ENCODE measurements at places on chromosomes 5 and 9.

DNA sequence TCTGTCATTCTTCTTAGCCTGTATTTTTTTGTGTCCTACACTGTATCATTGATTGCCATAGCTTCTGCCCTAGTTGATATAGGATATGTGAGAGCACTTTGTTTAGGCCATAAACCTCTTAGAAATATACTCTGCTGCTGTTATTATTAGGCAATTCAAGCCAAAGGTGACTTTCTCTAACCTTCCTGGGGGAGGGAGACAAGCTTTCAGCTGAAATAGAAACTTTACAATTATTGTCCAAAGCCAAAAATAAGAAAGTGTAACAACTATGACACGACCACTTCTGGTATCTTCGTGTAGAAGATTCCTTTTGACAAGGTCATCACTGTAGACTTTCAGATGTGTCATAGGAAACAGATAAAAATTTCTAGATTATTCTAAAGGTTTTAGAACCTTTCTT, 12.2 kb upstream of the CSNK1A1 start:
- no peak for DNase-seq

- no peak for DNase-seq
Measured at GRCh38 chr9:93475108-93475507, 21.7 kb upstream of the FAM120AOS start.

GRCh38 chr5:143026380-143026779, 256.2 kb downstream of the ARHGAP26 start:
- no peak for DNase-seq

DNA sequence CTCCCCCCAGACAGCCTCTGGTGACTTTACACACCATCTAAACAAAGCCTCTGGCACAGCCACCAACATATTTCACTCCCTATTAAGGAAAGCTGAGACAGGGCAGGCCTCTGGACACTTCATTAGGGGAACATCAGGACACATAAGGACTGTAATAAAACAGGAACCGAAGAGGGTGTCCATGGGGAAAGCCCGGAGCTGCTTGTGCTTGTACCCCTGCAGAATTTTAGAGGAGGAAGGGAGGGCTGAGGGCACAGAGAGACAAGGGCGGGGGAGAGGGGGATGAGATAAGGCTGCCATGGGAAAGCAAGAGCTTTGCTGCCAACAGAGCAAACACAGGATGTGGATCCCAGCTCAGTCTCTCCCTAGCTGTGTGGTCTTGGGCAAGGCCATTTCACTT, 138.4 kb downstream of the ASTN2 start:
- DNase-seq = no peak

DNA sequence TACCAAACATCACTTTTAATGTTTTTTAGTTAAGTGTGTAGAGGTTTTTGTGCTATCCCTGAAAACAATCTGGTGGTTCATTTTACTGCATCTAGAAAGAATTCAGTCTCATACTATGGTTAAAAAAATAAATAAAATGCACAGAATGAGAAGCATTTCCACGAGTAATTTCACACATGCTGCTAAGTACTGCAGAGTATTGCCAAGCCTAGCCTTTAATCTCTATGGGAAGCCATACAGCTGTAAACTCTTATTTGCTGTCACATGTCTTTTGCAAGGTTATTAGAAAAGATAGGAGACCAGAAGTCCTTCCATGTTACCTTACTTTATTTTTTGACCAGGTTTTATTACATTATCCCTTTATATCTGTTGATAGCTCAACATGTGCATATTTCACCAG, 37.6 kb upstream of the MAN2A1 start:
- DNase-seq = no peak

DNA sequence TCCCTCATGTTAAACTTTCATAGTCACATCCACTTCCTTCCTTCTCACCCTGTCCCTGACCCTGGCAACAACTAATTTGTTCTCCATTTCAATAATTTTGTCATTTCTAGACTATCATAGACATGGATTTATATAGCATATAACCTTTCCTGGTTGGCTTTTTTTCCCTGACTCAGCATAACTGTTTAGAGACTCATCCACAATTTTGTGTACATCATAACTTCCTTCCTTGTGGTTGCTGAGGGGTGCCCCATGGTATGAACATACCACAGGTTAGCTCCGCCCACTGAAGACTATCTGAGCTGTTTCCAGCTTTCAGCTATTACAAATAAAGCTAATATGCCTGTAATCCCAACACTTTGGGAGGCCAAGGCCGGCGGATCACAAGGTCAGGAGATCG, 137.3 kb downstream of the PHF2 start:
- no peak for DNase-seq

Data from NCI-H1694 (cell line).